ENCODE measurements at places on chromosomes 13 and 19. TPM values are rescaled to one million over a fixed set of nuclear protein-coding genes. Genes with fewer than 3 reads are reported as not detected.
A peak's percentile ranks its signal among the peaks of the same experiment; 100 is the strongest.

- DNase-seq = no peak
Measured at GRCh38 chr13:48728226-48728625, 74.5 kb downstream of the CYSLTR2 start.

GRCh38 chr19:1646149-1646548 is 6.3 kb downstream of the TCF3 start:
- no peak for DNase-seq

DNA sequence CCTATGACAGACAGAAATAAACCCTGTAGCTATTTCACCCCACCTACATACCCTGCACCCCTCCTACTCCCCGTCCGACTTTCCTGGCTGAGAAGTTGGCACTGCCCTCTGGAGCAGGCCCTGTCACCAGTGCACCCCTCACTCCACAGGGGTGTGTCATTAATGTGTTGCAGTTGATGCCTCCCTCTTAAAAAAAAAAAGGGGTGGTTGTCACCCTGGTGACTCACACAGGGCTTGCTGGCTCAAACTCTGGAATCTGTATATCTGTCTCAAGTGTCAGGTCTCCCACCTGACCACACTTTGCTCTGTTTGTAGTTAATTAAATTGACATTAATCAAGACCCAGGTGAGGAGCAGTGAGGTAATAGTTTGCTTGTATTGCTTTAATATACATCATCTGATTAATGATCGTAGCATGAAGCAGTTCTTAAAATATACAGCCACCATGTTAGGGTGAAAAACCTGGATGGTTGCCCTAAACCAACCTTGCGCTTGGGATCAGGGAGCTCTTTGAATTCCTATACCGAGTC is 2.0 kb upstream of the GATAD2A start:
- no peak for DNase-seq

DNA sequence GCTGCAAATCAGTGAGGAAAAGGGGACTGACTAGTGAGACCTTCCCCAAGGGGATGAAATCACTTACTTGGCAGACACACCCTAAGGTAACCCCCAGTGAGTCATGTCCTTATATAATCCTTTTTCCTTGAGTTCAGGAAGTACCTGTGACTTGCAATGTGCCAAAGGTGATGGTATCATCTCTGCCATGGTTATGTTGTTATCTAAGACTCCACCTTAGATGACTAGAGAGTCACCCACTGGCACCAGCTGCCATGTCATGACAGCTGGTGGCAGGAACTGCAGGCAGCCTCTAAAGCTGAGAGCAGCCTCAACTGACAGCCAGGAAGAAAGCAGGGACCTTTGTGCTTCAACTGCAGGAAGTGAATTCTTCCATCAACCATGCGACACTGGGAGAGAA is 12.5 kb downstream of the PBX4 start:
- no peak for DNase-seq

GRCh38 chr13:35961002-35961401 is 170.2 kb downstream of the DCLK1 start:
- no peak for DNase-seq

DNA sequence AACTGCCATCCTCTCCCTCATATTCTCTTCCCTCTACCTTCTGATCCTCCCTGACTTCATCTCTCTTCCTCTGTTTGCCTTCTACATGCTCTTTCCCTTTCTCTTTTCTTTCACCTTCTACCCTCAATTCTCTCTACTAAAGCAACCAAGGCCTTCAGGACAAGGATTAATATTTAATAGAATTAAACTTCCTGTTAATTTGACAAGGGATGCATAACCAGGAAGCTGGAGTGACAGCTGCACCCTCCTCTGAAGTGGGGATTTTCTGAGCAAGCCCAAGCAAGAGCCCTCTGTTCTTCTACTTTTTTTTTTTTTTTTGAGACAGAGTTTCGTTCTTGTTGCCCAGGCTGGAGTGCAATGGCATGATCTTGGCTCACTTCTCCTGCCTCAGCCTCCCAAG is 63.4 kb upstream of the MED4 start:
- no peak for DNase-seq

DNA sequence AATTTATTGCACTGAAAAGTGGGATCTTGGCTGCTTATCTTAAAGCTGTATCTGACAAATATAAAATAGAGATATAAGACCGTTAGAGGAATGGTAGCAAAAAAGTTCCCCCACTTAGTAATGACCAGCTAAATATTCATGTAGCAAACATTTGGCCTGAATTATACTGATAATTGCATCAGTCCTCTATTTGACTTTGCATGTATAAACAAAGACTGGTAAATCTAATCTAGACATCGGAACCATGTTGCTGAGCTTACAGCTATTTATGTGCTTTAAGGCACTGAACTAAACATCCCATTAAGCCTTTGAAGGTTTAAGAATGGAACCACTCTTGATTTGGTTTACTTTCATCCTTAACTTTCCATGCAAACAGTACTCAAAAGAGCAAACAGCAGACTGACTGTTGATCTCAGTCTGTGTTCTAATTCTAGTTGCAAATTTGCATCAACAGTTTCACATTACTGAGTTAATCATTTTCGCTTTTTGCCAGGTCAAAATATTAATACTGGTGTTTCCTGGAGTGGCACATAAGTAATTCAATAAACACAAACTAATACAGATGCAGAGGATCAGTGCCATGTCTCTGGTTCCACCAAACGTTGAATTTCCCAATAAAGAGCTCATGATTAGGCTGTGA is 203.5 kb upstream of the HTR2A start:
- DNase-seq = no peak

DNA sequence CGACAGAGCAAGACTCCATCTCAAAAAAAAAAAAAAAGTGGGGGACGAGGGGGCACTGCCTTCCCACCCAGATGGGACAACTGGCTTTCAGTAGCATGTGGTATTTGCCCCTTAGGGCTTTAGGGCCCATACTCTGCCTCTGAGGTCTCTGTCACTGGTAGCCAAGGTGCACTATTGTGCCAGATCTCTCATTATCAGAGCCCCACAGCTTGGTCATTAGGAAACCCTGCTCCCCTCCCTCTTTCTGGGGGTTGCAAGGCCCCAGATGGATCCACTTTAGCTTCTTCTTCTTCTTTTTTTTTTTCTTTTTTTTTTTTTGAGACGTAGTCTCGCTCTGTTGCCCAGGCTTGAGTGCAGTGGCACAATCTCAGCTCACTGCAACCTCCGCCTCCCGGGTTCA is 11.2 kb upstream of the ZNF358 start:
- DNase-seq = no peak

DNA sequence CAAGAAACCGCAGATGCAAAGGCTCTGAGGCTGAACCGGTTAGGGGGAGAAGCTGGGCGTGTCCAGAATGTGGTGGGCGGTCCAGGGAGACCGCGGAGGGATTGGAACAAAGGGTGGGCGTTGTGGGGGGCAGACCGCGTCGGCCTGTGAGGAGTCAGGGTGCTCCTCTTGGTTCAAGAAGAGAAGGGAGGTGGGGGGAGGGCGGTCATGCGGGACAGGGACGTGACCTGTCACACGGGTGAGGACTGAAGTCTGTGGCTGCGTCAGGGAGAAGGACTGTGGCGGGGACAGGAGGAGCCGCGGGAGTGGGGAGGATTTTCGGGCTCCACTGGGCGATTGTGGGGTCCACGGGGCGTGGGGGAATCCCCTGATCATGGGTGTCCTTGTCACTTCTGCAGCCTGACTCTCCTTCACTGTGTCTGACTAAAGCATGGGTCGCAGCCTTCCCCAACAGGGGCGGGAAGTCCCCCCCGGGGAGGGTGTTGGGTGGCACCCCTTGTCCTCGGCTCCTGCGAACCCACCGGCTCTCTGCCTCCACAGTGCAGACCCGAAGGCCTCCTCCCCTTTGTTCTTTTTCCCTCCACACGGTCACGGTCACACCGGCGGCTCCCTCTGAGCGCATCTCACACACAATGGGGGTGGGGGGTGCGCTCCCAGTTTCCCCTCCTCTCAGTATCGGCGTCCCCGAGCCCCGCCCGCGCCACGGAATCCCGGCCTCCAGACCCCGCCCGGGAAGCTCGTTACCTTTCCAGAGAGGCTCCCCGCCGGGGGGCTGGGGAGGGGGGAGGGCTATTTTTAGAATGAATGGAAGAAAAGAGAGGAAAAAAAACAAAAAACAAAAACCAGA is 16.4 kb upstream of the KCNN1 start:
- DNase-seq = no peak

GRCh38 chr13:93422980-93423543 is 196.5 kb downstream of the GPC6 start:
- DNase-seq = no peak

- DNase-seq = no peak
Measured at GRCh38 chr19:39974377-39975155, 3.6 kb downstream of the PSMC4 start.

DNA sequence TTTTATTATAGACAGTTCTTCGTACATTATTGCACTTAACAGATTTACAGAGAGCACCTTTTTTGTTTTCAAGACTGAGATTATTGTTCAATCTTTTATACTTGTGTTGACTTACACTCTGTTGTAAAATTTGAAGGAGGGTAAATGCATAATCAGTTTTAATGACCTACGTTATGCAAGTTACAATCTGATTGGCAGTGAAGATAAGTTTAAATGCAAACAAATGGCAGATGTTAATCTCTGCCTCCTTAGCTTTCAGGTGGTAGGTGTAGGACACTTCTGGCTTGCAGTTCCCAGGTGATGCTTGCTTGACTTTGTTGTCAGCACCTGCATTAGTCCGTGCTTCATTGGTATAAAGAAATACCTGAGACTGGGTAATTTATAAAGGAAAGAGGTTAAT is 424.9 kb downstream of the FGF9 start:
- DNase-seq = no peak

- DNase-seq = no peak
Measured at GRCh38 chr13:50677258-50677657, 166.2 kb downstream of the DLEU7 start.

- no peak for DNase-seq
Measured at GRCh38 chr19:5026706-5027273, 57.9 kb downstream of the KDM4B start.

GRCh38 chr19:33285441-33285927 is 16.9 kb downstream of the CEBPA start:
- DNase-seq = no peak

GRCh38 chr13:99256283-99256682 is 1.9 kb downstream of the GPR18 start:
- DNase-seq = no peak

DNA sequence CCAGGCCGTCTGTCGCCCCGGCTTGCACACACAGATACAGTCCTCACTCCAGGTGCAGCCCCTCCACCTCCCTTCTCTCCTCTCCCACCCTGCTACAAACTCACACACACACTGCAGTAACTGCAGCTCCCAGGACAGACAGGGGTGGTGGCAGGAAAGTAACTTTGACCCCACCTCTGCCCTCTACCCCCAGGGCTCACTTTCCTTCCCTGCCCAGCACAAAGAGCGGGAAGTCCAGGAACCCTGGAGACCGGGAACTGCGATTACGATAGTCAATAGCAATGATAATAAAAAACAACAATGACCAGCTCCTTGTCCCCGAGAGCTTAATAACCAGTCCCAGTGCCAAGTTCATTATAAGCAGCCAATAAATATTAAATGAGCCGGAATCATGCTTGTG is at the start of gene CEACAM20:
Gene CEACAM20, minus strand, starts transcription at position 140 of the 400 bp plus-strand sequence. CDS start 166 bp downstream, outside the sequence.
- no peak for DNase-seq

DNA sequence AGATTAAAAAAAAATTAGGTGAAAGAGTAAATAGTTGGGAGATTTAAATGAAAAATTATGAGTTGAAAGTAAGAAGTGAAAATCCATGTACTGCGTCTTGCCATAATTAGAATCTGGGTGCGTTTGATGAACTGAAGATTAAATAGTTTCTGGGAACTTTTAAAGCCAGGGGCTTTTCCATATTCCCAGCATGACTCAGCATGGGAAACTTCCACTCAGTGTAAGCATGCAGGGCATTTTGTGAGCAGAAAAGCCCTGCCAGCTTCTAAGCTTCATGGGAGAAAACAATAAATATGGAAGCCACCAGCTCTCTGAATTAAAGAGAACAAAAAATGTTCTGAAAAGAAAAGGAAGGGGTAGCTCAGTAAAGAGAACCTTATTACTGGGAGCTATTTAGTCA is 62.0 kb upstream of the EDNRB start:
- DNase-seq = no peak

DNA sequence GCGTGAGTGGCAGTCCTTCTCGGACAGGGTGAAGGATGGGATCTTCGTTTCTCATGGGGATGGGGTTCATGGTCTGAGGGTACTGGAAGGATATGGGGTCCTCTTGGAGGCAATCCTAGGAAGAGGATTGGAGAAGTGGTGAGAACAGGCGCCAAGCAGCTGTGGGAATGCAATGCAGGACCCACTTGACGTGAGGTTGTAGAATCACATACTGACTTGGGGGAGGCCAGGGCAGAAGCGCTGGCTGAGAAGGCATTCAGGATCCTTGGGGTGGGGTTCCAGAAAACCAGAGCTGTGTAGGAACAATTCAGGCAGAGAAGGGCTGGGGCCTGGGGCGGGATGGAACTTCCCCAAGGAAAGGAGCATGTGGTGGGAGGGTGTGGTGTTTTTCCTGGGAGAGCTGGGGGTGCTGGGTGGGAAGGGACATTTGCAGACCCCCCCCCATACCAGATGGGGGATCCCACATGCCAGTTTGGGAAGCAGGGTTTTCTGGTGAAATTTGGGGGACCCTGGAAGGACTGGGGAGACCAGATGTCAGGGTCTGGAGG is 852 bp downstream of the KLK1 start:
- no peak for DNase-seq

- DNase-seq = no peak
Measured at GRCh38 chr19:32313569-32314265, 31.7 kb upstream of the ZNF507 start.

GRCh38 chr19:40604647-40605215 is 3.6 kb downstream of the LTBP4 start:
- DNase-seq = peak; percentile 43

- no peak for DNase-seq
Measured at GRCh38 chr19:31531326-31531725, 182.1 kb upstream of the TSHZ3 start.

The ZNF610 gene
- total RNA-seq = not detected

The MBD3L4 gene
- not detected for total RNA-seq

The IL11 gene
- 0.70 TPM for total RNA-seq

The LSR gene
- 172 TPM for total RNA-seq

The PDX1 gene
- 3.7 TPM for total RNA-seq

The RNF225 gene
- total RNA-seq = 0.73 TPM

The EFNB2 gene
- total RNA-seq = 80.4 TPM

The NLRP12 gene
- total RNA-seq = not detected

The TEKTIP1 gene
- total RNA-seq = 1.9 TPM

The SELENOV gene
- total RNA-seq = 1.6 TPM

The ZNF100 gene
- 13.9 TPM for total RNA-seq

The KIR2DL1 gene
- total RNA-seq = not detected

Measured in Caco-2 (cell line).